ENCODE measurements at places on chromosomes 12 and 14. TPM values are rescaled to one million over a fixed set of nuclear protein-coding genes. Genes with fewer than 3 reads are reported as not detected.

LRCOL1 gene
- total RNA-seq: not detected

USP30 gene
- 18.8 TPM for total RNA-seq

KRT80 gene
- total RNA-seq: 0.12 TPM

PTPRO gene
- total RNA-seq: not detected

SMOC1 gene
- 1.8 TPM for total RNA-seq

KRT83 gene
- total RNA-seq: not detected

TAS2R42 gene
- total RNA-seq: not detected

SLCO1C1 gene
- total RNA-seq: not detected

EP400 gene
- 17.4 TPM for total RNA-seq

HPD gene
- total RNA-seq: 20.1 TPM

ASIC1 gene
- total RNA-seq: 20.7 TPM

RBP5 gene
- not detected for total RNA-seq

TCL1B gene
- total RNA-seq: not detected

DAO gene
- not detected for total RNA-seq

RPS6KL1 gene
- total RNA-seq: 4.4 TPM

EMP1 gene
- 465 TPM for total RNA-seq

SPTB gene
- not detected for total RNA-seq

LYZ gene
- not detected for total RNA-seq

DNAAF2 gene
- 10.8 TPM for total RNA-seq

ADGRD1 gene
- 1.1 TPM for total RNA-seq

CEBPE gene
- total RNA-seq: not detected

KRT3 gene
- not detected for total RNA-seq

SLC17A8 gene
- not detected for total RNA-seq

GPRC5D gene
- total RNA-seq: not detected
